ENCODE measurements at places on chromosomes 11 and 22. TPM values are rescaled to one million over a fixed set of nuclear protein-coding genes. Genes with fewer than 3 reads are reported as not detected.
A peak's percentile ranks its signal among the peaks of the same experiment; 100 is the strongest.

The TRIM29 gene
- total RNA-seq: 1,454 TPM

The RFPL3 gene
- not detected for total RNA-seq

The GLB1L2 gene
- 16.9 TPM for total RNA-seq

DNA sequence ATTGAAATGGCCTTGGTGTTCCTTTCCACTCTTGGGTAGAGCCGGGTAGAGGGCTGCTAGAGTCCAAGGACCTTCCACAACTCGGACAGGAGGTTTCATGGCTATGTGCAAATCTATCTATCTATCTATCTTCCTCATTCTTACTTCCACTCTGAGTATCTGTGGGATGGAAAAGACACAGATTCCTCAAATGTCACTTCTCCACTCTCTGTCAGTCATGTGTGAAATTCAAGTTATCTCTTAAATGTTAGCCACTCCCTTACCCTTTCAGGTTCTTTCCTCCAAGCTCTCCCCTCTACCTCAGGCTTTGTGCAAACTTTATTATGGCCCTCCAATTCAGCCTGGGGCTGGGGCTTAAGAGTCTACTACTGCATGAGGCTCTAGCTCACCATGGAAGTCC lies 84.3 kb downstream of the GDPD4 start:
- DNase-seq: no peak
- no peaks in the 10 kb centered on the region for H3K27me3 ChIP-seq
- no peak overlapping the region for H3K4me3 ChIP-seq
- H3K36me3 ChIP-seq: no peaks in the 10 kb centered on the region
- no peak overlapping the region for H3K27ac ChIP-seq

DNA sequence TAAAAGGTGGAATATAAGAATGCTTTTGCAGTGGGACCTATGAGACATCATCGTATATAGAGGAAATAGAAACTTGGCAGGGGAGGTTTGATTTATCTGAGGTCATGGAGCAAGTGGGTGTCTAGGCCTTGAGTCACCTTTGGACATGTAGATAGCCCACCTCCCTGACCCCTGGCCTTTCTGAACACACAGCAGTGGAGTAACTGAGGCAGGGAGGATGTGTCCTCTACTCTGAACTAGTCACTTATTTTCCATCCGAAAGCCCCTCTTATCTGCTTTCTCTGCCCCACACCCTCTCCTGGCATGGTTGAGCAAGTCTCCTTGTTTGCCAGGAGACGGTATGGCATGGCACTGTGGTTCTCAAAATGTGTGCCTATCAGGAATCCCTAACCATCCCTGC lies 7.9 kb downstream of the CD82 start:
- no peaks in the 10 kb centered on the region for H3K36me3 ChIP-seq
- peak overlapping the region; percentile 79 for H3K27ac ChIP-seq
- peaks cover 94% of the 10 kb centered on the region for H3K4me1 ChIP-seq
- DNase-seq: no peak
- no peaks in the 10 kb centered on the region for H3K27me3 ChIP-seq

GRCh38 chr11:15349413-15349812 lies 234.7 kb downstream of the INSC start:
- no peaks in the 10 kb centered on the region for H3K4me1 ChIP-seq
- no peaks in the 10 kb centered on the region for H3K27me3 ChIP-seq
- H3K4me3 ChIP-seq: no peak overlapping the region
- DNase-seq: no peak
- H3K36me3 ChIP-seq: no peaks in the 10 kb centered on the region
- H3K27ac ChIP-seq: no peak overlapping the region

- H3K4me3 ChIP-seq: no peak overlapping the region
- no peaks in the 10 kb centered on the region for H3K36me3 ChIP-seq
- peaks cover 83% of the 10 kb centered on the region for H3K27me3 ChIP-seq
- no peak overlapping the region for H3K27ac ChIP-seq
- H3K4me1 ChIP-seq: peaks cover 19% of the 10 kb centered on the region
- DNase-seq: no peak
Observed at GRCh38 chr22:49668402-49668801, 159.3 kb downstream of the BRD1 start.

GRCh38 chr11:82873919-82874333 lies 26.3 kb downstream of the PRCP start:
- no peaks in the 10 kb centered on the region for H3K36me3 ChIP-seq
- peaks cover 27% of the 10 kb centered on the region for H3K4me1 ChIP-seq
- H3K27me3 ChIP-seq: no peaks in the 10 kb centered on the region
- no peak for DNase-seq

DNA sequence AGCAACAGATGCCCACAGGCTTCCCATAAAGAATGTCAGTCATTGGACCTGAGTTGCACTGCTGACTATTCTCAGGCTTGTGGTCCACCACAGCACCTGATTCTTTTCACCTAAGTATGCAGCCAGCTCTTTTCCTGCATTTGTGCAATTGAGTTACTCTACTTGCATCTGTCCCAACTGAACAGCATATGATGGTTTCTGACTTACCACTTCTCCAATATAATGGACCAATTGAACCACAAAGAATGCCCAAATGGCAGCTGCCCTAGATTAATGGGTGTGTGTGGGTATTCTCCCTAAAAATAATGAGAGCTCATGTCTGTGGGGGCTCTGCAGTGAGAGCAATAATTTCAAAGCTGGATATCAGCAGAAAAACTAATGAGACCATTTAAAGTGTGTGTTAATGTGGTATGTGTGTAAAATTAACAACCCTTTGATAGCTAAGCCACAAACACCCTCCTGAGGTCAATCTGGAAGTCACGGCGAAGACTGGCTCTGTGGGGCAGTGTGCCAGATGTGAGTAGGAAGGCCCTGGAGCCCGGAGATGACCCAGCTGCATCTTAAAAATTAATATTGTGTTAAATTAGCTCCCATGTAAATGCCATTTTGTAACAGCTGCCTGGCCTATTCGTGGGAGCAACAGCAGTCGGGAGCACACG lies 43.8 kb downstream of the SC5D start:
- H3K4me1 ChIP-seq: peaks cover 13% of the 10 kb centered on the region
- H3K36me3 ChIP-seq: no peaks in the 10 kb centered on the region
- DNase-seq: no peak
- no peak overlapping the region for H3K27ac ChIP-seq
- H3K4me3 ChIP-seq: no peak overlapping the region
- H3K27me3 ChIP-seq: no peaks in the 10 kb centered on the region

Data from suprapubic skin (tissue), 4 donors.